Fibroblast of skin of right quadriceps (primary cell): ENCODE measurements at places on chromosomes 12 and 14.
A peak's percentile ranks its signal among the peaks of the same experiment; 100 is the strongest.

DNA sequence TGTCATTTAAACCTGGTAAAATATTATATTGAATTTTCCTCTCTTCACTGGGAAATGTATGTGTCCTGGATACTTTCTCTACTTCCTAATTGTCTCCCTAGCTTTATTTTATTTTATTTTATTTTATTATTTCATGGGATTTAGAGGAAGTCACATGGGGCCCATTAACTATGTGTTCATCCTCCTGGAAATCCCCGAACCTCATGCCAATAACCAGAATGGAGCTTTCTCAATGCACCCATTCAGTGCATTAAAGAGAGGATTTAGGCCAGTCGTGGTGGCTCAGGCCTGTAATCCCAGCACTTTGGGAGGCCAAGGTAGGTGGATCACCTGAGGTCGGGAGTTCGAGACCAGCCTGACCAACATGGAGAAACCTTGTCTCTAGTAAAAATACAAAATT is 1.3 kb upstream of the RPGRIP1 start:
- no peak for DNase-seq

DNA sequence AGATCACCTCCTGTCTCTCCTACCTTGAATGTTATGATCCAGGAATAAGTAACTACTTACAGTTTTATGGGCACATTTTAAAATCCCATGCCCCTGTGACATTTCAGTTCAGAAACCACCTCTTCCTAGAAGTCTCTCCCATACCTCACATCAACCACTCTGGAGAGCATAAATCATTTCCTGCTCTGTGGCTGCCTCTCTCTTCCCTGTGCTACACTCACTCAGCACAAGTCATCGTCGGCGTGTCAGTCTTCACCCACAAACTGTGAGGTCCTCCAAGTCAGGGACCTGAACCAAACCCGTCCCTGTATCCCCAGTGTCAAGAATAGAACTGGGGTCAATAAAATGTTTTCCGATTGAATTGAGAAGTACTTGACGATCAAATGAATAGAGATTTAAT is 863.3 kb downstream of the BCL11B start:
- no peak for DNase-seq

GRCh38 chr14:34867199-34867598 is 8.0 kb downstream of the BAZ1A start:
- DNase-seq = no peak

GRCh38 chr12:114961491-114961890 is 277.5 kb upstream of the TBX3 start:
- DNase-seq = no peak

GRCh38 chr12:11824736-11825135 is 175.3 kb downstream of the ETV6 start:
- DNase-seq = no peak

DNA sequence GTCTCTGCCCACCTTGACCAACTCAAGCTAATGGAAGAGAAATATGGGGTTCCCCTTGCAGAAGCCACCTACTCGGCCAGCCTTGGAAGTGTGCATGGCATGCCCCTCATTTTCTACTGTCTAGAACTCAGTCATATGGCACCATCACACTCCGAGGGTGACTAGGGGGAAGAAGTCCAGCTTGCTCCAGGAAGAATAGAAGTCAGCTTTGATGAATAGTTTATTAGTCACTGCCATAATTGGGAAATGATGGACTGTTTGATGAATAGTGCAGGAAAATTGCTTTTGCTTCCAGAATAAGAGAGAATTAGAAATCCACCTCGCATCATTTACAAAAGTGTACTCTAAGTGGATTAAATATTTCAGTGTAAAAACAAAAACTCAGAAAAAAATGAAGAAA is 1030.6 kb downstream of the VRK1 start:
- peak; percentile 9 for DNase-seq

- no peak for DNase-seq
Measured at GRCh38 chr12:57416039-57416996, 14.5 kb downstream of the R3HDM2 start.

GRCh38 chr12:11771356-11771755 is 121.9 kb downstream of the ETV6 start:
- no peak for DNase-seq

DNA sequence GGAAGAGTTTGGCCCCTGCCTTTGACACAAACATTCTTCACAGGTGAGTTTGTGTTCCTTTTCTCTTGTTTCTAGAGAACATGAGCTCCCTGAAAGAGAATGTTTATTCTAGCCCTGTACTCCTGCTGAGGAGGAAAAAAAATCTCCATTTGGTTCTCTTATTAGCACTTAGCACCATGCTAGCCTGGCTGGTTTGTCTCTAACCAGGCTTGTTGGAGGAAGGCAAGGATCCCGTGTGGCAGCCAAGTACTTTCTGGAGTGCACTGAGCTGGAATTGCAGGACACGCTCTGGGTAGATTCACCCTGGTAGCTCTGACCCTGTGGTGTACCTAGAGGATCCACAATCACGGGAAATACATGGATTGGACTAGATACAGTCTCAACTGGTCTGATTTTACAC is 41.9 kb downstream of the KCNA1 start:
- no peak for DNase-seq
